ENCODE measurements at places on chromosomes 3 and 15.

DNA sequence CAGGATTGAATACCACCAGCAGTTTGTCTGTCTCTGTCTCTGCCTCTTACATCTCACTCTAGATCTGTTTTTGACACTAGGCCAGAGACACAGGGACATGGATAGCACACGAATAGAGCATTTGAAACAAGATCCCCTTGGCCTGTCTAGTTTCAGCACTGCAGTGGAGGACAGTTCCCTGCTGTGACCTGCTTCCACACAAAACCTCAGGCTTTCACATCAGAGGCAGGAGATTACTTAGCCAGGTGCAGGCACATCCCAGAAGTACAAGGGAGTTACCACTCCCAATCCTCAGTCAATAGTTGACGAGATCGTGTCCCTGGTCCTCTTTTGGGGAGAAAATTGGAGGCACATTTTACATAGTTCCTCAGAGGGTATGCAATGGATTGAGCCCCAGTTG lies 34.0 kb upstream of the CCK start:
- DNase-seq, result peak; percentile 51

- DNase-seq, result peak; percentile 94
Observed at GRCh38 chr3:147113293-147114044, 292.9 kb downstream of the ZIC4 start.

- DNase-seq, result peak; percentile 0
Observed at GRCh38 chr3:74897006-74897405, 282.5 kb upstream of the CNTN3 start.

DNA sequence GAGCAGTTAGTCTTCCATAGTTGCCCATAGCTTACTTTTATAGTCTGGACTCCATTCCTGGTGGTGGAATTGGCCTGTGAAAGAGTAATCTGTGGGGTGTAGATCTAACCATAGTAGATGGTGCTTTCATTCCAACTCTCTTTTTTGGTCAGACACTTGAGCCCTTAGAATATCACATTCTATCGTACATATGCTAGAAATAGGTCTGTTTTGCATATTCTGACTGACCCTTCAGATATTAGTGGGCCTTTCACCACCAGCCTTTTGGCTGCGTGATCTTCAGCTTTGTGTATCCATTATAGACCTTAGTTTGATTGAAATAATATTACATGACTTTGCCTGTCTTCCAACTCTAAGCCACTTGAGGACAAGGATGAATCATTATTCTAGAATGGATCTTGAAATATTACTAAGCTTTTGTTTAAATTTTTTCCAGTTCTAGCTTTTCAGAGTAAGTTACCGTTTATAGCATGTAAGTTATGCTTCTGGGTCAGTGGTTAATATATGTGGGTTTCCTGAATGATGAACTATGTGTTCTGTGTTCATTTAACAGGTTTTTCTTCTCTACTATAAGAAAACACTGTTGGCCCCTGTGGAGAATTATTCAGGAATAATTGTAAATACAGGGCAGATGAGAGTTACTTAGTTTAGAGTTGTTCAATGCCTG lies 8.7 kb downstream of the RAB7A start:
- DNase-seq, result peak; percentile 26

Measured in EH (cell line).